ENCODE measurements at places on chromosomes 7 and 10.
A peak's percentile ranks its signal among the peaks of the same experiment; 100 is the strongest.

DNA sequence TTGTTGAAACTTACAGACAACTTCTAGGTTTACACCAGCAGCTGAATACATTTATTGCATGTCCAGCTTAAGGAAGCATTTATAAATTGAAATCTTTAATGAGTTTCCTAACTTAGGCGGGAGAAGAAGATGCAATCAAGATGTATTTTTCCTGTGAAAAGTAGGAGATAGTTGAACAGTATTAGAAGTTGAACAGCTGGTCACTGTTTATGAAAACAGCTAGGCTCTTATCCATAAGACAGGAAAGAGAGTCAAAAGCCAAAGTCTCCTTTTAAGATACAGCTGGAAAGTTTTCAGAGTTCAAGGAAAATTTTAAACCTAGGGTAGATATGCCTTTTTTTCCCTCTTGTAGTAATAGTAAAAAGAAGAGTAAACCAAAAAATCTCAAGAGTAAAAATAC lies 236.1 kb upstream of the FERD3L start:
- DNase-seq = no peak

- no peak for DNase-seq
These were observed 138.8 kb downstream of the ZEB1 start for GRCh38 chr10:31457858-31458257.

DNA sequence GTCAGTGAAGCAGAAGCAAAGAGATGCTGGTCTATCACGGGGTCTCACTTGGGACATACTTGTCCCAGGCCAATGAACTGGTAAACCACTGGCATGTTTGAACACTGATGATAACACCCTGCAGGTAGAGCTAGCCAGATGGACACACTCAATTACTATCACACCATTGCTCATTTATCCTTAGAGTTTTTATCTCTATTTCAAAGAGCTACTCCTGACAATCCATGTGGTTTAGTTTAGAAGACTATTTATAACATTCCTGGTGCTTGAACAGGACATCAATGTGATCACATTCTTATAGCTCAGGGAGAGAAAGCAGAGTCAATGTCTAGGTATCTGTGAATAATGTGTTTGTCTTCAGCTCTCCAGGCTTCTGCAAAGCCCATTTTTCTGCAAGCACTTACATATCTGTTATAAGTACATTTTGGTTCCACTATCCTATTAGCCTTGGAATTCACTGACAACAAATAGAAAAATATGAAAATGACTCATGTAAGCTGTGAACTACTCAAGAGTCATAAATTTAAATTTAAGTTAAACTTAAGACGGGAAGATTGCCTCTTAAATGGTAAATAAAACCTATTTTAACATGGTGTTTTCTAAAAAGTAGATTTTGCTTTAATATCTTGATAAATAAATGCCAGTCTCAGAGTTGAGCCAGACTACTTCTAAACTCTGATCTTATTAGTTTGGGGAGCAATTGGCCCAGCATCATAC lies 106.7 kb upstream of the MBL2 start:
- DNase-seq = no peak

- DNase-seq = no peak
These were observed 26.7 kb downstream of the TMEM273 start for GRCh38 chr10:49161411-49161997.

- no peak for DNase-seq
These were observed 133.0 kb downstream of the FGFR2 start for GRCh38 chr10:121465215-121465614.

GRCh38 chr10:126015413-126015812 lies 119.0 kb downstream of the FANK1 start:
- DNase-seq = no peak

- no peak for DNase-seq
These were observed 710.1 kb upstream of the KCND2 start for GRCh38 chr7:119562839-119563238.

- DNase-seq = no peak
These were observed 27.1 kb downstream of the SLF2 start for GRCh38 chr10:100939763-100940344.

GRCh38 chr10:106705681-106706100 lies 458.8 kb downstream of the SORCS1 start:
- no peak for DNase-seq

- peak; percentile 16 for DNase-seq
These were observed 158.2 kb downstream of the ARHGAP12 start for GRCh38 chr10:31770307-31770902.

- no peak for DNase-seq
These were observed 443.5 kb downstream of the PAXIP1 start for GRCh38 chr7:154559454-154559853.

DNA sequence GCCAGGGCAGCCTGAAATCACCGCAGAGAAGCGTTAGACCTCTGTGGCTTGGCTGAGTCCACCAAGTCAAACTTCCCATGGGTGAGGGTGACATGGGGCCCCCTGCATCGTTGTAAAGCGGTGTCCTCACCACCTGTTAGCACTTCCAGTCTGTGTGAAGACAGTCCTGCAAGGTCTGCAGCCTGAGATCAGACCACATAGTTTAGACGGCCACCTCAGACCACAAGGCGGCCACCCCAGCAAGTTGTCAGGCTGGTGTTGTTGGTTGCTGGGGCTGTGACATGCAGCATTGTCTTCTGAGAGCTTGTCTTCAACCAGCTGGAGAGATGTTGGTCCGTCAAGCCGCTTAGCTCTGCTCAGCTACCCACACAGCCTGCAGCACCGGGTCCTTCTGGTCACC lies 44.1 kb upstream of the TARP start:
- no peak for DNase-seq

GRCh38 chr10:61830072-61830845 lies 71.2 kb upstream of the ARID5B start:
- no peak for DNase-seq

- no peak for DNase-seq
These were observed 78.3 kb downstream of the ELAPOR2 start for GRCh38 chr7:86981127-86981526.

GRCh38 chr7:32591938-32592337 lies 96.6 kb downstream of the AVL9 start:
- no peak for DNase-seq

DNA sequence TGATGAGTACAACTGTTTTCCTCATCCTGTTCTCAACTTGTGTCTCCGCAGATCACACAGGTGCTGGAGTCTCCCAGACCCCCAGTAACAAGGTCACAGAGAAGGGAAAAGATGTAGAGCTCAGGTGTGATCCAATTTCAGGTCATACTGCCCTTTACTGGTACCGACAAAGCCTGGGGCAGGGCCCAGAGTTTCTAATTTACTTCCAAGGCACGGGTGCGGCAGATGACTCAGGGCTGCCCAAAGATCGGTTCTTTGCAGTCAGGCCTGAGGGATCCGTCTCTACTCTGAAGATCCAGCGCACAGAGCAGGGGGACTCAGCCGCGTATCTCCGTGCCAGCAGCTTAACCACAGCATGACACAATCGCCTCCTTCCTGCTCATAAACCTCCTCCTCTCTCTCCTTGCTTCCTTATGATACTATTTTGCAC lies 126.7 kb upstream of the PRSS58 start:
- DNase-seq = no peak

DNA sequence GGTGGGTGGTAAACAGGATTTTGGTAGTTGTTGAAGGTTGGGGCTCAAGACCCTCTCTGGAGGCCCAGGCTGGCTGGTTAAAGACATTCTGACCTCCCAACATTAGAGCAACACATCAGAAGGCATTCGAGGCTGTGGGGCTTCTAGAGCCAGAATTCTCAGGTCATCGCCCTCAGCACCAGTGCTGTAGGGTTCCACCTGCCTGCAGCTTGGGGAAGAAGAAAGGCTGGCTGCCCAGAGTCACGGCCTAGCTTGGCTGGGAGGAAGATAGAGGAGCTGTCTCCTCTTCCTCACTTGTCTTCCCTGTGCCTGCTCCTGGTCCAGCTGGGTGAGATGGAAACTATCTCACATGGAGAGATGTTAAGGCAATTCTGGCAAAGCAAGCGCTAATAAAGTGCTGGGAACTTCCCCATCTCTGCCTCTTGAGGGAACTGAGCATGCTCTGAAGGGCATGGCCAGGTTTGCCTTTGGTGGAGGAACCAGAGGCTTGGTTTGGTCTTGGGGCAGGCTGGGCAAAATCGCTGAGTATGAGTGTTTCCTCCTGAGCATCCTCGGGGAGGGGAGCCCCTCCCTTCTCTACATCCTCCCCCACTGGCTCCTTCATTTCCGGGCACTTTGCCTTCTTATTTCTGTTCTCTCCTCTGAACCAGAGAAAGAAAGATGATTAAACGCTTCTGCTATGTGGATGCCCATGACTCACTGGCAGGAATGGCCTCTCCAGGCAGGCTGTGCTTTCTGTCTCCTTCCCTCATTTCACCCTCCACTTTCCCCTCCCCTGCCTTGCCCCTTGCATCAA lies 509.0 kb upstream of the PODXL start:
- no peak for DNase-seq

All from stimulated activated naive CD4-positive, alpha-beta T cell (primary cell).